Body of pancreas (tissue), 4 donors: ENCODE measurements at places on chromosomes 12 and 14. TPM values are rescaled to one million over a fixed set of nuclear protein-coding genes. Genes with fewer than 3 reads are reported as not detected.

The GUCY2C gene
- total RNA-seq = not detected

The BBOF1 gene
- total RNA-seq = 1.6 TPM

GRCh38 chr14:37988472-37988871, 219.2 kb upstream of the SSTR1 start:
- H3K4me3 ChIP-seq = no peak overlapping the region
- no peaks in the 10 kb centered on the region for H3K4me1 ChIP-seq
- no peaks in the 10 kb centered on the region for H3K27me3 ChIP-seq
- no peaks in the 10 kb centered on the region for H3K36me3 ChIP-seq
- no peak overlapping the region for H3K27ac ChIP-seq
- no peak for DNase-seq

The ADCY4 gene
- total RNA-seq = 14.8 TPM

The TMTC1 gene
- total RNA-seq = 15.6 TPM

DNA sequence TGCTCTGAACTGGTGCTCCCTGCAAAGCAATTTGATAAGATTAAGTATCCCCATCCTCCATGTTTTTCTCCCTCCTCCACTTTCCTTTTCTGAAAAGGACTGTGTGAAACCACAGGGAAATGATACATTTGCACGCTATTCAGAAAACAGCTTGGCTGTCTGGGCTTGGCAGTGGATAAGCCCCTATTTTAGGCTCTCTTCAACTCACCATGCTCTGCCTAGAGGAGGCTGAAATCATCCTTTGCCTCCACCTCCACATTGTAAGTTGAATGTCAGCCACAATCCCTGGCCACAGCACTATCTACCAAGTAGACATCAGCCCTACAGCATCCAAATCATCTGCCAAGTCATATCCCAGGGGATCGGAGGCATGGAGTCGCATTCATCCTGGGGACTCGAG, 642.3 kb downstream of the RPS29 start:
- no peak overlapping the region for H3K27ac ChIP-seq
- no peaks in the 10 kb centered on the region for H3K27me3 ChIP-seq
- no peaks in the 10 kb centered on the region for H3K36me3 ChIP-seq
- no peak overlapping the region for H3K4me3 ChIP-seq
- no peak for DNase-seq
- no peaks in the 10 kb centered on the region for H3K4me1 ChIP-seq

DNA sequence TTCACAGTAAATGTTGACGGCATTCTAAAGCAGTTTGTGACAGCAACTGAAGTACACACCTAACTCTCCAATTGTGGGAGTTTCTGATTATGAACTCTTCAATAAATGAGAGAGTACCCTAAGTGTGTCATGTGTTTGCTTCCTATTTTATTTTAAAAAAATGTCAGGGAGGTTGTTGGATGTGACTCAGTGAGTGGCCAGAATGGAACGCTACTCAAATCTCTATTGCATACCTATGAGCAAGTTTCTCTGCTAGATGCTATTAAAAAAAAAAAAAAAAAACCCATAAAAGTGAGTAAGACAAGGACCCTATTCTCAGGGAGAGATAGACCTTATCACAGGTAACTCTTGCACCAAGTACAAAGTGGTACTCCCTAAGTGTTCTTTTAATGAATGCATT, 256.6 kb downstream of the BTG1 start:
- H3K36me3 ChIP-seq = no peaks in the 10 kb centered on the region
- H3K4me3 ChIP-seq = no peak overlapping the region
- DNase-seq = no peak
- no peak overlapping the region for H3K27ac ChIP-seq
- no peaks in the 10 kb centered on the region for H3K27me3 ChIP-seq
- H3K4me1 ChIP-seq = peaks cover 22% of the 10 kb centered on the region

GRCh38 chr12:111788178-111788654, 21.5 kb downstream of the ALDH2 start:
- H3K27ac ChIP-seq = peak overlapping the region; percentile 2
- no peaks in the 10 kb centered on the region for H3K27me3 ChIP-seq
- peak; percentile 82 for DNase-seq
- peaks cover 31% of the 10 kb centered on the region for H3K36me3 ChIP-seq

The HOXC10 gene
- not detected for total RNA-seq

- no peak overlapping the region for H3K27ac ChIP-seq
- no peaks in the 10 kb centered on the region for H3K27me3 ChIP-seq
- H3K4me3 ChIP-seq = no peak overlapping the region
- H3K4me1 ChIP-seq = no peaks in the 10 kb centered on the region
- no peak for DNase-seq
- H3K36me3 ChIP-seq = no peaks in the 10 kb centered on the region
Observed at GRCh38 chr12:48165089-48165981, 8.0 kb upstream of the ASB8 start.

DNA sequence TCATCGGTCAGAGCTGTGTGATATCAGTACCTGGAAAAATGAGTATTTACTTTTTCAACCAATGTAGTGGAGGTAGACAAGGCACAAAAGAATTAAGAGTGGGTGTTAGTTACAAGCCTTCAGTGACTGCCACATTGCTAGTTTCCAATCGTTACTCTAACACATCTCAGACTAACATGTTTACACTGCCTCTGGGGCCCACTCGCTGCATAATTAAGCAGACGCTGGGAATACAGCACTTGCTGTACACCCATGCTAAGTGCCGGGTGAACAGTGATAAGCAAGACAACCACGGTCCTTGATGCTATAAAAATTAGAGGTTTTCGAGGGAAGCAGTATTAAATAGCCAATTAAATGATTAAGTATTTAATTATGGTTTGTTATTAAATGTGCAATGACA, 1147.6 kb downstream of the AACS start:
- no peak overlapping the region for H3K4me3 ChIP-seq
- H3K36me3 ChIP-seq = no peaks in the 10 kb centered on the region
- H3K27ac ChIP-seq = no peak overlapping the region
- no peak for DNase-seq
- peaks cover 23% of the 10 kb centered on the region for H3K4me1 ChIP-seq

The TBX3 gene
- total RNA-seq = 4.2 TPM

The SLC17A8 gene
- total RNA-seq = not detected

DNA sequence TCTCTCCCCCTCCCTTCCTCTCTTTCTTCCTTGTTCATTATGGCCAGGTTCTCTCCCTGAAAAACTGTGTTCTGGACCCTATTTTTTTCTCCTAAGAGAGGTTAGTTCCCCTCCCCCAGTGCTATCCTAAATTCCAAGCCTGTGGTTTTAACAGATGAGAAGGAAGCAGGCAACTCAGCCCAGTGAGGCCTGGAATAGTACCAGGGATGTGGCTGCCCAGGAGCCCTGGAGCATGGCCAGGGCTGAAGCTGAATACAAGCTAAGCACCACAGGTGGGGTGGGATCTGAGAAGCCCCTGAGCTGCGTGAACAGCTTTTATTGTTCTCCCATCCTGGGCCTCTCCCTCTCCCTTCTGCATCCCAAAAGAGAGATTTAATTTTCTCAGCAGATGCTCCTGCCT, 1581.3 kb upstream of the TMEM132C start:
- H3K27me3 ChIP-seq = no peaks in the 10 kb centered on the region
- H3K36me3 ChIP-seq = no peaks in the 10 kb centered on the region
- DNase-seq = no peak
- no peak overlapping the region for H3K27ac ChIP-seq

GRCh38 chr12:55824726-55825125, 4.7 kb downstream of the DNAJC14 start:
- H3K36me3 ChIP-seq = no peaks in the 10 kb centered on the region
- H3K27me3 ChIP-seq = no peaks in the 10 kb centered on the region
- peaks cover 72% of the 10 kb centered on the region for H3K4me1 ChIP-seq
- H3K4me3 ChIP-seq = no peak overlapping the region
- H3K27ac ChIP-seq = peak overlapping the region; percentile 63

DNA sequence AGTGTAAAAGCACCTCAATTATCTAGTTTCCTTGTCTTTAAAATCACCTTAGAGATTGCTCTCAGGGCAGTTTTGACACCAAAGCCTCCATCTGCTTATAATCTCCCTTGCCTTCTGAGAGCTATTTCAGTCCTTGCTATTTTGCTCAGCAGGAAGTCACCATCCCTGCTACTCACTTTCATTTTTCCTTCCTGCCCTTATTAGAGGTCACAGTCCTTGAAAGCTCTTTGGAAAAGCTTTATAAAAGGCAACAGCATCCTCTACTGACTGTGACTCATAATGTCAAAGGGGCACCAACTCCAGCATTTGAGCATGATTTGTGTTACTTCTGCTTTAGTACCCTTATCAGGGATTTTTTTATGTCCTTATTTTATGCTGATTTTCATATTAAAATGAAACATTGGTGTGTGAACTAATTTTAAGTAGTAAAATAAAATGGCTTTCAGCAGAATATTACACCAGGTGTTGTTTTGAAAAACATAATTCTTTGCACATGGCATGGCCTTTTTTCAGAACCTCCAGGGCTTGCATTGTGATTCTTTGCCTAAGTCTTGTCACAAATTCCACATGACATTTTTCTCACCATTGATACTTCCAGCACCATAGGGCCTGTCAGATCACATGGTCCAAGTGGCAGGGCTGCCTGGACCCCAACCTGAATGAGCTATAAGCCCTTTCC, 213.0 kb downstream of the ADAMTS20 start:
- no peak overlapping the region for H3K27ac ChIP-seq
- no peaks in the 10 kb centered on the region for H3K36me3 ChIP-seq
- H3K4me3 ChIP-seq = no peak overlapping the region
- no peak for DNase-seq

DNA sequence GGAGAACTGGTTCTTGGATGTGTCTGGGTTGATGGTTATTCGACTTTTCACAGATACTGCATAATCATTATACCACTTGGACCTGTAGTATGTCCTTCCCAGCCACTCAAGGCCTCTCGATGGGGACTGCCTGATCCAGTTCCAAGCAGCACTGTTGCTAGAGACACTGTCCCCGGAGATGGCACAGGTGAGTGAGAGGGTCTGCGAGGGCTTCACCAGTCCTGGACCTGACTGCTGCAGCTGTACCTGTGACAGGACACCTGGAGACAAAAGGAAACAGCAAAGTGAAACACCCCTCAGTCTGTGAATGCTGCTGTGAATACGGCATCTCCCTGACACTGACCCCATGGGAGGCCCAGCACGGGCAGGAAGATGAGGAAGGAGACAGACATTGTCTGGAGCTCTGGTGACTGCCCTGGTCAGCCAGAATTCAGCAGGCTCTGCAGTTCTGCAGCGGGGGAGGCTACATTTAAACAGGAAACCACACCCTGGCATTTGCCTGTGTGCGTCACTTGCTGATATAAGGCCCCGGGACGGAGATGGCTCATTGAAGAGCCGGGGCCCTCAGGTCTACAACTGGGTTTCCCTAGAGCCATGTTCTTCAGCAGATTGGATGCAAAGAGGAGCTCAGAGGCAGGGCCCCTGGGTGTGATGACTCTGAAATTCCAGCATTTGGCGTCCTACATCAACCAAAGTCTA, 413.6 kb downstream of the TMEM121 start:
- H3K4me1 ChIP-seq = peaks cover 10% of the 10 kb centered on the region
- DNase-seq = no peak
- H3K4me3 ChIP-seq = no peak overlapping the region
- H3K27ac ChIP-seq = no peak overlapping the region

The B4GALNT3 gene
- total RNA-seq = 4.0 TPM

The CDH24 gene
- total RNA-seq = 4.9 TPM

DNA sequence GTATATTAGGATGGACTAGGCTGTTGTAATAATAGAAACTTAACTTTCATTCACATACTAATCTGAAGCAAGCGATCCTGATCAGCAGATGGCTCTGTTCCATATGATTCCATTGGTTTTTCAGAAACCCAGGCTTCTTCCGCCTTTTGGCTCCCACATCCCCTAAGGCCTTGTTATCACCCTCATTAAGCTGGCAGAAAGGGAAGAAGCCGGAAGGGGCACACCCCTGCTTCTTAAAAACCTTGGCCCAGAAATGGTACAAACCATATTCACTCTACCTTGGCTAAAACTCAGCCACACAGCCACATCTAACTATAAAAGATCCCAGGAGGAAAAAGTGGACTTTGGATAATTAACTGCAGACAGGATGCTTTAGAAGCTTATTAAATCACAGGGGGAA, 329.2 kb downstream of the PCNX1 start:
- no peak overlapping the region for H3K4me3 ChIP-seq
- no peaks in the 10 kb centered on the region for H3K36me3 ChIP-seq
- H3K4me1 ChIP-seq = no peaks in the 10 kb centered on the region
- no peak overlapping the region for H3K27ac ChIP-seq

DNA sequence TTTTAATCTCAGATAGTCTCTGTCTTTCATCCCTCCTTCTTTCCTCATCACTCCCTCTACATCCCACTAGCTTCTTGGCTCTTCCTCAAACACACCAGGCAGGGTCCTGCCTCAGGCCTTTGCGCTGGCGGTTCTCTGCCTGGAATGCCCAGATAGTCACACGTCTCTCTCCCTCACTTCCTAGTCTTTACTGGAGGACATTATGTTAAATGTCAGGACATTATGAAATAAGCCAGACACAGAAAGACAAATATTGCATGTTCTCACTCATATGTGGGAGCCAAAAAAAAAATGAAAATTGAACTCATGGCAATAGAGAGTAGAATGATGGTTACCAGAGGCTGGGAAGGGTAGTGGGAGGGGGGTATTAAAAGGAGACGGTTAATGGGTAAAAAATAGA, 442.0 kb downstream of the MED13L start:
- H3K4me1 ChIP-seq = no peaks in the 10 kb centered on the region
- no peak overlapping the region for H3K27ac ChIP-seq
- H3K36me3 ChIP-seq = no peaks in the 10 kb centered on the region
- no peaks in the 10 kb centered on the region for H3K27me3 ChIP-seq
- DNase-seq = peak; percentile 21

- H3K4me1 ChIP-seq = peaks cover 41% of the 10 kb centered on the region
- H3K27ac ChIP-seq = peak within 1 kb of the TSS; percentile 91
- no peaks in the 10 kb centered on the region for H3K27me3 ChIP-seq
- peak; percentile 97 for DNase-seq
Observed at GRCh38 chr12:53180220-53180930, at the start of the genes CSAD and ZNF740. TSS of gene CSAD (minus strand) at chr12:53180925. CDS start at chr12:53173470, 7,455 bp downstream. TSS of gene ZNF740 (plus strand) at chr12:53180722. CDS start at chr12:53181984, 1,262 bp downstream.

The INSM2 gene
- total RNA-seq = not detected

DNA sequence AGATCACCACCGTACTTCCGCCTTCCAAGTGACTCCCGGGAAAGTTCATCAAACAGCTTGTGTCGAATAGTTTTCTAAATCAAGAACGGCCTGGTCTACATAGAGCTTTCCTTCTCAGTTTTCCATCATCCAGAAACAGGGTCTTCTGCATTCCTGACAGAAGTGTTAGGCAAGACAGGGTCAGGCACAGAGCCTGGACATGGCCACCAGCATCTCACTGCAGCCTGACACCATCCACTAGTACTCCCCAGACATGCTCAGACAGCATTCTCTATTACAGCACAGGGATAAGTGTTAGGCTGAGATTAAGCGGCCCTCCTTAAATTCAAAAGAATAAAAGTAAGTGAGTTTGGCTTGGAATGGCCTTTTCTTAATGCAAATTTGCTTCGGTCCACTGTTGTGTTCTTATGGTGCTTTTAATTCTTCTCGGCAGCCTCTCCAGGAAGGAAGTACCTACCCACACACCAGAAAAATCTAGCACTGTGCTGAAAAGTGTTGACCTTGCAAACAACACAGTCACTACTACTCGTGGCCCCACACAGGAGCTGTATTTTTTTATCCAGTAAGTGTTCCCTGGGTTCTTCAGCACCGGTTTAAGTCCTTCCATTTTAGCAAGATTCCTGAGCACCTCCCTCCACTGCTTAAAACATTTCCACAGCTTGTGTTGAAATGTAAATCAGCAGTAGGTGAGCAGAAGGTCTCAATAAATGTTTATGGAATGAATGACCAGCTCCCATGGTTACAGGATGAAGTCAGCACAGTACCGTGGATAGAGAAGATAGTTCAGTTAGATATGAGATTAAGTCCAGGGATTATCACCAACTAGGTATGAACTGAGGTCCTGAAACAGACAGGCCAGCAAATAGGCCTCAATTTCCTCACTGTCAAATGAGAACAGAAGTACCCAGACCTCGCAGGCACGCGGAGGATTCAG, 44.1 kb downstream of the SETD3 start:
- H3K27ac ChIP-seq = no peak overlapping the region
- no peaks in the 10 kb centered on the region for H3K4me1 ChIP-seq
- H3K27me3 ChIP-seq = no peaks in the 10 kb centered on the region
